ENCODE measurements at places on chromosomes 3 and 15. TPM values are rescaled to one million over a fixed set of nuclear protein-coding genes. Genes with fewer than 3 reads are reported as not detected.

The RTP1 gene
- total RNA-seq: not detected

The SATB1 gene
- not detected for total RNA-seq

The HRG gene
- not detected for total RNA-seq

The PLEKHO2 gene
- total RNA-seq: 5.9 TPM

The PATL2 gene
- total RNA-seq: 0.12 TPM

The BFSP2 gene
- not detected for total RNA-seq

The VGLL3 gene
- total RNA-seq: 16.1 TPM

The GNAT1 gene
- 0.48 TPM for total RNA-seq

The ZDHHC23 gene
- total RNA-seq: 3.2 TPM

The CLEC3B gene
- total RNA-seq: not detected

The GPR62 gene
- not detected for total RNA-seq

The SCG3 gene
- total RNA-seq: not detected

The ALDH1A3 gene
- 21.1 TPM for total RNA-seq

The GATA2 gene
- 4.4 TPM for total RNA-seq

The STRIT1 gene
- not detected for total RNA-seq

The SCAANT1 gene
- not detected for total RNA-seq

The TOPBP1 gene
- 26.2 TPM for total RNA-seq

The WDR72 gene
- 5.8 TPM for total RNA-seq

The LIPC gene
- not detected for total RNA-seq

The MYLK gene
- 17.7 TPM for total RNA-seq

The ARRDC4 gene
- total RNA-seq: 0.20 TPM

The CHRD gene
- total RNA-seq: 0.21 TPM

The ZMYND10 gene
- total RNA-seq: 1.0 TPM

The SERPINI2 gene
- not detected for total RNA-seq

The RASGRP1 gene
- total RNA-seq: 0.35 TPM

The FBXO40 gene
- not detected for total RNA-seq

The POTEB3 gene
- total RNA-seq: not detected

The CD200R1 gene
- 0.07 TPM for total RNA-seq

The CPNE9 gene
- total RNA-seq: not detected

The FSTL1 gene
- 65.9 TPM for total RNA-seq

The TMEM42 gene
- total RNA-seq: 10.7 TPM

The ZCWPW2 gene
- total RNA-seq: not detected

The PLSCR2 gene
- total RNA-seq: 0.11 TPM

The BCL2A1 gene
- 17.9 TPM for total RNA-seq

The TJP1 gene
- 78.9 TPM for total RNA-seq

All from A549 treated with dexamethasone at 1 μM for 4 hours (cell line).